Naive thymus-derived CD8-positive, alpha-beta T cell (primary cell): ENCODE measurements at places on chromosomes 2 and 18. TPM values are rescaled to one million over a fixed set of nuclear protein-coding genes. Genes with fewer than 3 reads are reported as not detected.

The UBE2E3 gene
- total RNA-seq: 25.0 TPM

The UBE2F gene
- total RNA-seq: 35.2 TPM

The SLC4A3 gene
- 0.19 TPM for total RNA-seq

The DCDC2C gene
- not detected for total RNA-seq

The RIOK3 gene
- total RNA-seq: 78.9 TPM

The STAT4 gene
- 134 TPM for total RNA-seq

GRCh38 chr2:142234741-142235140 is 103.9 kb upstream of the LRP1B start:
- H3K27ac ChIP-seq: no peak overlapping the region
- no peak overlapping the region for H3K4me3 ChIP-seq
- no peaks in the 10 kb centered on the region for H3K4me1 ChIP-seq
- H3K27me3 ChIP-seq: no peaks in the 10 kb centered on the region

DNA sequence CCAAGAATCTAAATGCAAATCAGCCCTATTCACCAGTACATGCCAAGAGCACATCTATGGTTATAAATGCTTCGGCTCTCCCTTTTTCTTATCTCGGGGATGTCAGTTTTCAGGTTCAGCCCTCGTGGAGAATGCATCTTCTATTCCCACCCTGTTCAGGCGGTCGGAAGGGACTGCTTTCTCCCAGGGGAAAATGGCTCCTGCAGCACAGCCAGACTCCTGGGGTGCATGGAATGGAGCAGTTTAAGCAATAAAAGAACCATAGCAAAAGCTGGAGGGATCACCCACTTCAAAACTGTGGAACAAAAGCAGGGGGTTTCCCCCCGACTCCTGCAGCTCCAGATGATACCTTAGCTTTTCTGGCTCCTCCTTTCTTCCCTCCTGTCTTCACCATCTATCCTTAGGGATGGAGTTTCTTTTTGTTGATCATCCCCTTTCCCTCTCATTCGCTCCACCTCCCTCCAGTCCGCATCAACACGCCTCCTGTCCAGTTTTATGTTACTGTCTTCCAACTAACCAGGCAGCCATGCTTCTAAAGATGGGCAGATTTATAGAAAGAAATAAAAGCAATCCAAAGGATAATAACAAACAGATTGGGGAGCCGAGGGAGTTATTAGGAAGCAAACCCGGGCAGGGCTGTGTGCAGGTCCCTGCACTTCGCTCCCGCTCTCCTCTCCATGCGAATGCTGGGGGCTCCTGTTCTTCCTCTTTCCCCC is 356.2 kb upstream of the SMIM21 start:
- H3K36me3 ChIP-seq: no peaks in the 10 kb centered on the region
- no peak overlapping the region for H3K27ac ChIP-seq
- H3K4me3 ChIP-seq: no peak overlapping the region
- H3K4me1 ChIP-seq: no peaks in the 10 kb centered on the region
- peaks cover 7% of the 10 kb centered on the region for H3K27me3 ChIP-seq

DNA sequence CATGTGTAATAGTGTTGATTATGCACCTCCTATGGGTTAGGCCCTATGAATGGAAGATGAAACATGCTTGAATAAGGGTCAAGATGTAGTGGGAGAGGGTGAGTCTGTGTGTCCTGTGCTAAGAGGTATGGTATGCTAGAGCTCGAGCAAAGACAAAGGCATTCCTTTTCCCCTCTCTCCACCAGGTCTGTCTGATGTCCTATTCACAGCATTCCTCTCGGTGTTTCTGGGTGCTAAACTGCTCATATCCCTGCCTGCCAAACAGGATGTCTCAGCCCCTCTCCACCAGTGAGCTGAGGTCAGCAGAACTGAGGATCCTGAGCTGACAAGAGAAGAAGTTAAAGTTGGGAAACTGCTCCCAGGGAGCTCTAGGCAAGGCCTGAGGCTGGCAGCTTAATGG is 344.9 kb downstream of the TSN start:
- DNase-seq: no peak
- H3K4me1 ChIP-seq: no peaks in the 10 kb centered on the region
- H3K36me3 ChIP-seq: no peaks in the 10 kb centered on the region

GRCh38 chr2:36296798-36297197 is 58.8 kb upstream of the CRIM1 start:
- no peaks in the 10 kb centered on the region for H3K27me3 ChIP-seq
- no peak overlapping the region for H3K27ac ChIP-seq
- no peak overlapping the region for H3K4me3 ChIP-seq
- H3K36me3 ChIP-seq: peaks cover under 1% of the 10 kb centered on the region
- no peaks in the 10 kb centered on the region for H3K4me1 ChIP-seq
- no peak for DNase-seq

GRCh38 chr2:112164876-112165275 is 26.7 kb downstream of the FBLN7 start:
- H3K27ac ChIP-seq: no peak overlapping the region
- DNase-seq: no peak
- no peak overlapping the region for H3K4me3 ChIP-seq
- H3K36me3 ChIP-seq: no peaks in the 10 kb centered on the region

- H3K4me3 ChIP-seq: no peak overlapping the region
- peaks cover 45% of the 10 kb centered on the region for H3K36me3 ChIP-seq
- DNase-seq: no peak
- H3K4me1 ChIP-seq: peaks cover 1% of the 10 kb centered on the region
- no peaks in the 10 kb centered on the region for H3K27me3 ChIP-seq
- H3K27ac ChIP-seq: no peak overlapping the region
These were observed 97.3 kb upstream of the EML6 start for GRCh38 chr2:54626131-54626530.

- no peak overlapping the region for H3K27ac ChIP-seq
- H3K4me3 ChIP-seq: no peak overlapping the region
- H3K36me3 ChIP-seq: peaks cover 5% of the 10 kb centered on the region
These were observed 121.9 kb upstream of the MSTN start for GRCh38 chr2:190184460-190184859.

GRCh38 chr2:128302011-128302743 is 16.5 kb downstream of the HS6ST1 start:
- H3K36me3 ChIP-seq: peaks cover 4% of the 10 kb centered on the region
- no peak overlapping the region for H3K4me3 ChIP-seq
- DNase-seq: no peak
